Stimulated activated CD8-positive, alpha-beta memory T cell treated with anti-CD3 and anti-CD28 coated beads, Interleukin-4, amount 100 ng/mL, for 1 hour (primary cell): ENCODE measurements at places on chromosomes 1 and 21.

- DNase-seq = no peak
Measured at GRCh38 chr1:117615474-117615873, 9.6 kb downstream of the TENT5C start.

GRCh38 chr1:206144605-206145004 lies 27.4 kb upstream of the AVPR1B start:
- DNase-seq = no peak

- no peak for DNase-seq
Measured at GRCh38 chr1:54597455-54598030, 25.8 kb downstream of the FAM151A start.

GRCh38 chr1:245453541-245453940 lies 298.8 kb downstream of the KIF26B start:
- no peak for DNase-seq

DNA sequence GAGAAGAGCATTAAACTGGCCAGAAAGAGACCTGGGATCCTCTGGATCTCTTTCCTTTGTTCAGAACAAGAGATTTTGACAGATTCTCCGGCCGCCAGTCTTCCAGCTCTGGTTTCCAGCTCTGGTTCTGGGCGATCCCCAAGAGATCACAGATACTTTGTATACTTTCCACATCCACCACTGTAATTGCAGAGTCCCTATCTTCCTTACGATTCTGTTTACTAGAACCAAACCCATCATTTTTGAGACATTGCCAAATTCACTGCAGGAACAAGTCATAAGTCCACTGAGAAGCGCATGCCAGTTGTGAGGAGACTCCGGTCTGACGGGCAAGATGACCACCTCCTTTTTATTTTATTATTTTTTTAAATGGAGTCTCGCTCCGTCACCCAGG lies 505.2 kb downstream of the SMYD3 start:
- DNase-seq = no peak

DNA sequence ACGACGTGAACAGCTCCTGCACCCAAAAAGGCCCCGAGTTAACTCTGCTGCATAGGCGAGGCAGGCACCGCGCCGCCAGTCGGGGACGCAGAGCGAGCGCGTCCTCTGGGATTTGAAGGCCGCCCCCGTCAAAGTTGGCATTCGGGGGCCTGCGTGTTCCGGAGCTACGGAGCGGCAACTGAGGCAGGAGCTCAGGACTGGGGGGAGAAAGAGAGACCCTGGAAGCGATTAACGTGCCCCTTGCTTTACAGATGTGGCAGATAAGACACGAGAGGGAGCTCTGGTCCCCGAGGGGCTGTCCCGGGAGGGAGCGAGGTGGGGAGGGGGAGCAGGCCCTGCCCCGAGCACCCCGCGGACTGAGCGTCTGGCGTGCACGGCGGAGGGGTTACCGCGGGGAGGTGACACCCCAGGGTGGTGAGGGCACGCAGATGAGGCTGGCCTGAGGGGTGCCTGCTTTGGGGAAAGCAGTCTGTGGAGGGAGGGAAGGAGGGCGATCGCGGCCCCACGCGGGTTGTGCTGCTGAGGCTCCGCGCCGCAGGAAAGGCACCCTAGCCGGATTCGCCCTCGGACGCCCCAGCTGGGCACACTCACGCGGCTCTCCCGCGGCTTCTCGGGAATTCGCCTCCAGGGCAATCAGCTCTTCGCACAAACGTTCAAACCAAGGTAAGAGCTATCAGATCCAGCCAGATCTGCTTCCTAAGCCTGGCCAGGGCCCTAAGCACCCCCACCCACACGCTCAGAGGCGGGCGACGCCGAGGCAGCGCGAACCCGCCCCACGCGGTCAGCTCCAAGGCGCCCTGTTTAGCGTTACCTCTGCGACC lies 26.5 kb downstream of the ACTA1 start:
- DNase-seq = no peak

DNA sequence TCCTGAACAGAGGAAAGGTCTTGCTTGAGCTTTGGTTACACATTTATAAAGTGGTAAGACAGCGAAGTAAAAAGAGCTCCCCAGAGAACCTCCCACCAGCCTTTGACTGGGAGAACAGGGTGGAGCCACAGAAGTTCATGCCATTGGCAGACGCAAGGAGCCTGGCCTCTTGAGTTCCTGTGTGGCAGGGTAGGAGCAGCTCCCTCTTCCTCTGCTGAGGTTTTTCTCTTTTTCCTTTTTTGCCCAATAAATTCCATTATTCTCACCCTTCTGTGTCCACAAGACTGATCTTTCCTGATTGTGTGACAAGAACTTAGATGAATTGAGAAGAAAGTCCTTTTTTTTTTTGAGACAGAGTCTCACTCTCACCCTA lies 4.3 kb downstream of the THEM4 start:
- peak; percentile 45 for DNase-seq

- no peak for DNase-seq
Measured at GRCh38 chr1:90208949-90209348, 214.0 kb downstream of the ZNF326 start.

DNA sequence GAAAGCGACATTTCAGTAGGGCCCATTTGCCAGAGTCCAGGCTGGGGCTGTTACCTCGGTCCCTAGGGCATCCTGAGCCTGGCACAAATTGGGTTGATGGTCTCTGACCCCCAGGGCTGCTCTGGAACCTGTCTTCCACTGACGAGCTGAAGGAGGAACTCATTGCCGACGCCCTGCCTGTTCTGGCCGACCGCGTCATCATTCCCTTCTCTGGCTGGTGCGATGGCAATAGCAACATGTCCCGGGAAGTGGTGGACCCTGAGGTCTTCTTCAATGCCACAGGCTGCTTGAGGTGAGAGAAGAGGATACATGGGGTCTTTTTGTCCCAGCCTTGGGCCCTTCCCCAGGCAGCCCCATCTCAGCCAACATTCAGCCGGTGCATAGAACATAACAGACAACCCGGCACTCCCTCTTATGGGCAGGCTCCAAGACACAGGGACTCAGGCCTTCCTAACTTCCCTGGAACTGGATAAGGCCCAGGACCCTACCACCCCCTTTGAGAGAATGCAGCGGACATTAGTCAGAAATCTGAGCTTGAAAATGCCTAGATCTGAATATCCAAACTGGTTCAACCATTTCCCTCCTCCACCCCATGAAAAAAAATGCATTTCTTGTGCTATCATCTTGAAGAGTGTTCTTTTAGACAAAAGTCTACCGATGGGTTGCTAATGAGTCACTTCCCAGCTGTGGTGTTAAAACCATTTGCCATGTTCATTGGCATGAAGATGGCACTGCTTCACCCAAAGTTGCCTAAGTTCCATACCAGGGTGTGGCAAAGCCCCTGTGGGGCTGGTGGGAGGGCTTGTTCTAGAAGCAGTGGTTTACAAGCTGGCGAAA lies 35.4 kb downstream of the PKP1 start:
- DNase-seq = no peak

GRCh38 chr1:165903672-165904071 lies 76.3 kb downstream of the UCK2 start:
- no peak for DNase-seq

DNA sequence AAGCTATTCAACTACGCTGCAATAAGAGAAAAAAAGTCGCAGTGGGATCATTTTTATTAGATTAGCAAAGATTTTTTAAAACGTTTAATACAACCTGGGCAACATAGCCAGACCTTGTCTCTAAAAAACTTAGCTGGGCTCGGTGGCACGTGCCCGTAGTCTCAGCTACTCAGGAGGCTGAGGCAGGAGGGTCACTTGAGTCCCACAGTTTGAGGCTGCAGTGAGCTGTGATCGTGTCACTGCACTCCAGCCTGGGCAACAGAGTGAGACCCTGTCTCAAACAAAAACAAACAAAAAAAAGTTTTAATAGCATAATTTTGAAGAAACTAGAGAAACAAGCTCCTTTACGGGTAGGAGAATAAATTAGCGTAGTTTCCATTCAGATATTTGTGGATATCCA lies 1.0 kb upstream of the PRDM15 start:
- DNase-seq = no peak

- no peak for DNase-seq
Measured at GRCh38 chr1:103250441-103250861, 142.1 kb upstream of the COL11A1 start.

- no peak for DNase-seq
Measured at GRCh38 chr1:241918879-241919278, 38.7 kb upstream of the BECN2 start.

DNA sequence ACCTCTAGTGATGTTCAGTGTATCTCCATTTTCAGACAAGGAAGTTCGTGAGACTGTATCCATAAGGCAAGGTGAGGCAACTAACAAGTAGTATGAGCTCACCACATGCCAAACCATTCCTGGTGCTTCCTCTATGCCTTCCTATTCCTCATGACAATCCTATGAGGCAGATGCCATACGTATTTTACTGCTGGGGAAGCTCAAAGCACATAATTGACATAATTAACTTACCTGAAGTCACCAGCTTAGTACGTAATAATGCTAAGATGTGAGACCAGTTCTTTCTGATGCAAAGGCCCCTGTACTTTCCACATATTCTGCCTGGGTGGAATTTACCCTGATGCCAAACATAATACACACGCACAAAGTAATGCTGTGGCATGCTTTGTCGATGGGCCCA lies 83.6 kb upstream of the NFIA start:
- DNase-seq = no peak

- no peak for DNase-seq
Measured at GRCh38 chr1:241950390-241950789, 7.2 kb upstream of the BECN2 start.

DNA sequence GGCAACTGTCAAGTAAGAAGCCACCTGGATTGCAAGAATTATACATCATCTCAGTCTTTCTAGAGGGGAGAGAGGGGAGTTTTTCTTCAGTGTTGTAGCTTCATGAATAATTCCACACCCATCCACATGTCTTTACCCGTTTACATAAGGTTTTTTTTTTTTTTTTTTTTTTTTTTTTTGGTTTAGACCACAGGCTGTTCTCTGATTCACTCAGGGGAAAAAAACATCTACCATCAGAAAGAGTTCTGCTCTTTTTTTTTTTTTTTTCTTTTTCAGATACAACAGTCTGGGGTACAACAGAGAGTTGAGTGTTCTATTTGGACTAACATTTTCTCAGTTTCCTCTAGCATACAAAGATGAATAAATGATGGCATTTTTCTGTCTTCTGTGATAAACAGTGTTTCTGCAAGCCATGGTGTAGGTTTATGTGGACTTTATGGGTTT lies 4.9 kb upstream of the KIF14 start:
- DNase-seq = no peak
